NCI-H187 treated with DMSO at 0.1 percent for 48 hours (cell line): ENCODE measurements at places on chromosomes 6 and 20.

DNA sequence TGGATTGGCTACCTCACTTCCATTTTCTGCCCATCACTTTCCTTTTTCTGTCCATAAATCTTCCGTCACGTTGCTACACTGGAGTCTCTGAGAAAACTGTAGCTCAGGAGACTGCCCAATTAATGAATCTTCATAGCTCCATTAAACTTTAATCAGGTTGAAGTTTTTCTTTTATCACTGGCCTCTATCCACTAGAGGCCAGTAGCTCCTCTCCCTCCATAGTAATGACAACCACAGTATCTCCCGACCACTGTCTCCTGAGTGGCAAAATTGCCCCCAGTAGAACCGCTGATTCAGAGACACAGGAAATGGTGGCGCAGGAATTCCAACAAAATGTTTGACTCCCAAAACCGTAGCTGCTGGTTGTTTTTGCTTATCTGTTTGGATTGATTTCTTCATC, 18.4 kb upstream of the DOK5 start:
- DNase-seq = no peak

DNA sequence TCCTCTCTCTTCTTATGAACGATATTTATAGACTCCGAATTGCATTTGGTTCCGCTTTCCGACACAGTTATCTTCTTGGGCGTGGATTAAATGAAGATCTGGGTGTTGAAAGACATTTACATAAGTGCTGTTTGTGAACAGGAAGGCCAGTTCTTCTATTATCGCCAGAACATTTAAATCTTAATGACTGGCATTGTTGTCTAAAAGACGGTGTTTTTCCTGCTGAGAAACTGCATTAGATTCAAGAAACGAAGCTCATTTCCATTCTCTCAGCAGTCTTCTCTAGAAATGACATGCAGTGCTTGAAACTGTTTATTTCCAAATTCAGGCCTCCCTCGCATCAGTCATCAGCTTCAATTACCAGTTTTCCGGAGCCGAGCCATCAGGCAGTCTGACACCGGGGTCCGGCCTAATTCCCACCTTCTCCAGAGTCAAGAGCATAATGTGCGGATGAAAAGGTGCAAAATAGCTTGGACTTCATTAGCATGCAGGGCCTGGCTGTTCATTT, 16.0 kb downstream of the LINC00237 start:
- no peak for DNase-seq

- DNase-seq = no peak
Measured at GRCh38 chr6:89144354-89144906, 1.4 kb upstream of the PM20D2 start.

DNA sequence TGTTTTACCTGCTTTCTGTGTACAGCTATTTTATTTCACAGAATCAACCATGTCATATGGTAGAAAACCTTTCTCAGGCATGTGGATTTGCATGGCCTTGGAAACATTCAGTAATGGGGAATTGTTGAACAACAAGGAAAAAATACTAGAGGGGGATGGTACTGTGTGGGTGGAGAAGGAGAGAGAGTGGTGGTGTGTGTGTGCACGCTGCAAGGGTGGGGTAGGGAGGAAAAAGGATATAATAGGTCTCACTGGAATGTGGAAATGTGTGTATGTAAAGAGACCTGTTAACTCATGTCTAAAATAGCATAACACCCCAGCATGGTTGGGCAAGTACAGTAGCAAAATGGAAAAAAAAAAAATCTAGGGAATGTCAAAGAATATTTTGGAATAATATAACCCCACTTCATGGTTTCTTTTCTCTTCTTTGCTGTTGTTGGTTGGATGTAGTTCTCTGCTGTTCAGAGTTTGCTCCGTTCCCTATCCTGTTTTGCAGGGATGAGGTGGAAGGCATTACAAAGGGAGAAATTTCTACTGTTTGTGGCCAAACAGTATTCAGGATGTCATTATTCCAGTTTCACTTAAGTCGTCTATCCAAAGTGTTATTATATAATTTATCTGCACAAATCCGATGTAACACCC, 93.9 kb upstream of the CITED2 start:
- DNase-seq = no peak

GRCh38 chr6:136011475-136011874, 160.0 kb downstream of the PDE7B start:
- no peak for DNase-seq

DNA sequence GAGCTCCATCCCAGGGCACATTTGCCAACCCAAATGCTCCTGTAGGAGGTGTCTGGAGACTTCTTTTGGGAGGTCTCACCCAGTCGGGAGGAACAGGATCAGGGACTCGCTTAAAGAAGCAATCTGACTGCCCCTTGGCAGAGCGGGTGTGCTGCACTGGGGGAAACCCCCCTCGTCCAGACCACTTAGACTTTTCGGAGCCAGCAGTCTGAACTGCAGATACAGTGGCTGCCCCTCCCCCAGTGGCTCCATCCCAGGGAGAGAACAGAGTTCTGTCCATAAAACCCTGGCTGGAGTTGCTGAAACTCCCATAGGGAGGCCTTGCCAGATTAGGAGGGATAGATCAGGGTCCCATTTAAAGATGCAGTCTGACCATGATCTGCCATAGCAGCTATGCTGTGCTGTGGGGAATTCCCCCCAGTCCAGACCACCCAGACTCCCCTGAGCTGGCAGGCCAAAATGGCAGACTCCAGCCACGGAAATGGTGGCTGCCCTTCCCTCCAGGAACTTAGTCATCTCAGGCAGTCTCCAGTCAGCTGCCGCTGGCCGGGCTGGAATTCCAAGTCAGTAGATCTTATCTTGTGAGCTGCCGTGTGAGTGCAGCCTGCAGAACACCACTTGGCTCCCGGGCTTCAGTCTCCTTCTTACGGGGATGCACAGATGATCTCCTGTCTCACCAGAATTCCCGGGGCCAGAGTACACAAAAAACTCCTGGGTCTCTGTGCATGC, 278.1 kb upstream of the SASH1 start:
- no peak for DNase-seq

GRCh38 chr6:131954059-131954774, 3.0 kb upstream of the CCN2 start:
- DNase-seq = no peak

DNA sequence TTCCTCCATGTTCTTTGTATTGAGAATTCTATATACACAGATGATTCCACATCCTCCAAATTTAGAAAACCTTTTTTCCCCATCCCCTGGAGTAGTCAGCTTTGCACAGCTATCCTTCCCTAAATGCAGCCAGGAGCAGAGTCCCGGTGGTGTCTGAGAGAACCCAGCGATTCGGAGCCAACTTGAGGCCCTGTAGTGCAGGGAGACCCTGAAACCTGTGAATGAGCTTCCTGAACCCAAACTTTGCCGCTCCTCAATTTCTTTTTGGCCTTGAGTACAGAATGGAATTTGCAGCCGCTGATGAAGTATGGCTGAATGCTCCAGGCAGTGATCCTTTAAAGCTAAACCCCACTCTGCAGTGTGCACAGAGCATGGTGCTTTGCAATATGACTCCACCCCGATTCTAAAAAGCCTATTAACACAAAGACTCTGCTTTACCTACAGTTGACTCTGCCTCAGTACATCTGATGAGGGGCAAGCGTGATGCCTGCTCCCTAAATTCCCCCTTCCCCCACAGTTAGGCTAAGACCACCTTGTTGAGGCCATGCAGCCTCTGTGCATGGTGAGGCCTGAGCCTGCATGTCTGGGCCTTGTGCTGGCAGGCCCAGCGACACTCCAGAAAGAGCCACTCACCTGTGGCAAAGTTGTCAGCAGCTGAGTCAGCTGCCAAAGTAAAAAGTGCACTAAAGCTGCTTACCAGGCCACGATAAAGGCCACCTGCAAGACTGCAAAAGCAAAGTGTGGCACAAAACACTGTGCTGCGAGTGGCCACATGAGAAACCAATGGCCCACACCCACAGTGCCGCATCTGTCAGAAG, 82.1 kb downstream of the PLEKHG1 start:
- no peak for DNase-seq

- DNase-seq = no peak
Measured at GRCh38 chr6:72382602-72383529, 239.0 kb upstream of the KCNQ5 start.

GRCh38 chr20:44388466-44389023, 33.0 kb downstream of the HNF4A start:
- DNase-seq = no peak

DNA sequence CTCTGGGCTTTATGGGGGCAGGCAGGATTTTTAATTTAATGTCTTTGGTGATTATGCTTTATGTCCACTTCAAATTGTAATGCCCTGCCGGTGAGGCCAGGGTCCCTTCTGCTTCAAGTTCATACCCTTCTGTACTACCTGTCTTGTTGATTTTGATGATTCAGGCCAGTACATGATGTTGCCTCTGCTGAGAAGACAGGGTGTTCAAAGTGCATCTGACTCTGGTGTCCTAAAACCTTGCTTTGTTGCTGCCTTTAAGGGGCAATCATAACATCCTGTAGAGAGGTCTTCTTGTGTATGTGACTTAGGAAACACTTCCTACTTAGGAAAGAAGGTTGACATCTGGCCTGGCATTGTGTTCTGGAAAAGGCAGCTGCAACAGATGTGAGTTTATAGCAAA, 113.2 kb downstream of the TMEM170B start:
- DNase-seq = no peak

DNA sequence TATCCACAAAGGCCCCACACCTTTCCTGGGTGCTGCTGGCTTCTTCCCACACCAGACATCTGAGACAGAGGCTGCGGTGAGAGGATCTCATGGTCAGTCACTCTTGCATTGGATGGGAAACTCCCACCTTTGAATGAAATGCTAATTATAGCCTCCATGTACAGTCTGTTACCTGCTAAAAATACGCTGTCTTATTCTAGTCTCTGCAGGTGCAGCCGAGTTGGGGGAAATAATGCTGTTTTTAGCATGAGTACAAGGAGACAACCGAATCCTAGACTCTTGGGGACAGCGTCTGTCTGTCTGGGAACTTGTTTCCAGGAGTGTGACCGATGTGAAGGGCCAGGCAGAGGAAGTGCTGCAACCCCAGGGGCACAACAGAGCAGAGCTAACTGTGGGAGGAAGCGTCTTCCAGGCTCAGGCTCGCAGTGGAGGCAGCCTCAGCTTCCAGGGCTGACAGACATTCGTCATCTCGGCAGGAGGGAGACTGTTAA, 286.2 kb downstream of the PREX1 start:
- DNase-seq = no peak

DNA sequence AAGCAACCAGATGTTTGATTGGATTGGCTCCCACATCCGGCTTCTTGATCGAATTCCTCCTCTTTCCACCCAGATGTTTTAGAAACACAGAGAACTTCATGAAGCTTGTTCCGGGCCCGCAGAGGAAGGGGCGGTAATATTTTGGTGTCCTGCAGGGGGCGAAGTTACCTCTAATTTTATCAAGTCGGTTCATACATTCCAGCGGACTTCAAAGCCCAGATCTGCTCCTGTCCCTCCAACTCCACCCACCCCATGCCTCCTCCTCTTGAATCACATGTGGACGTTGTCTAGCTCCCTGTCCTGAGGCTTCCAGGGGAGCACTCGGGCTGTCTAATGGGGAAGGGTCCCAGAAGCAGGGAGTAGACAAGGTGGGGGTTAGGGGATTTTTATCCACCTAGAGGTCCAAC, 2.9 kb upstream of the BMP6 start:
- DNase-seq = no peak

GRCh38 chr20:32930701-32931100, 72.0 kb downstream of the EFCAB8 start:
- DNase-seq = no peak
